ENCODE measurements at places on chromosomes 6 and 20. TPM values are rescaled to one million over a fixed set of nuclear protein-coding genes. Genes with fewer than 3 reads are reported as not detected.

GRCh38 chr6:1624058-1624850 is 14.5 kb downstream of the FOXC1 start:
- no peak for DNase-seq

DNA sequence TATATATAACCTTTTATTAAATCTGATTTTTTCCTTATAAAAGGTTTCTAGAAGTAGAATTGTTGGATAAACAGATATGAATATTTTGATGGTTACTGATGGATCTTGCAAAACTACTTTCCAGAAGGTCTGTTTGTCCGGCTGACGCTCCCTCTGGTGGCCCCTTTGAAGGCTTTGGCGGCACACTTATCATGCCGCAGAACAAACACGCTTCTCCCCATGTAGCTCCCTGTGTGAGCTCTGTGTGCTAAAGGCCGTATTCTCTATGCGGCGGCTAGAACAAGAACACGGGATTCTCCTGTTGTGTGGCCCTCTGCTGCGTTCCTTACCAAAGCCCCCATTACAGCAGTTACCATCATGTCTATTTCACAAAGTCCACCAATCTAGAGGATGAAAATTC is 30.0 kb downstream of the PPP1R3G start:
- DNase-seq = no peak

DNA sequence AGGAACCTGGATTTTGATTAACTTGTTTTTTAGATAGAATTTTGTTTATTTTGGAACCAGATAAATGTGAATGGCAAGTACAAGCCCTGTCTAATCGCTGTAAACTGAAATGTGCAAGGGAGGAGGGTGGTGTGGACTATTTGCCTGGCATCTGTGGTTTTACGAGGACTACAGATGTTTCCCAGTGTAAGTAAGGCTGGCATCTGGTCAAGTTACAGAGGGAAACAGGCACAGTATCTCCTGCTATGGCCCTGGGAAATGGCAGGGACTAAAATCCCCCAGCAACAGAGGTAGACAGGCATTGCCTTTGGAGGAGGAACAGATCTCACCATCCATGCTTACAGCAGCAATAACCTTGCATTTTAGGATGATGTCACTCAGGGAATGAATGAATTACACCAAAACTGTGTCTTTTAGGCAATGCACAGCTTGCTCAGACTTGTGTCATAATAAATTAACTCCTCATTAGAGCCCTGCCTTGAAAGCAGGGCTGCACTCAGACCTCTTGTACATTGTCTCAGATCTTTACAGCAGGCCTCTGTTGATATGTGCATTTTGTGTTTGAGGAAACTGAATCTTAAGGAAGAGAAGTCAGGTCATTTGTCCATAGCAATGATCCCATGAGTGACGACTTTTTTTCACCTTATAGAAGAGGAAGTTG is 96.2 kb downstream of the TCP11 start:
- no peak for DNase-seq

- no peak for DNase-seq
These were observed 98.5 kb downstream of the LY86 start for GRCh38 chr6:6686748-6687601.

GRCh38 chr20:44649976-44650375 is 1.5 kb downstream of the ADA start:
- DNase-seq = no peak

The ELOVL4 gene
- 9.3 TPM for total RNA-seq

All from urinary bladder (tissue), 4 donors.